ENCODE measurements at places on chromosomes 13 and 19. TPM values are rescaled to one million over a fixed set of nuclear protein-coding genes. Genes with fewer than 3 reads are reported as not detected.

DNA sequence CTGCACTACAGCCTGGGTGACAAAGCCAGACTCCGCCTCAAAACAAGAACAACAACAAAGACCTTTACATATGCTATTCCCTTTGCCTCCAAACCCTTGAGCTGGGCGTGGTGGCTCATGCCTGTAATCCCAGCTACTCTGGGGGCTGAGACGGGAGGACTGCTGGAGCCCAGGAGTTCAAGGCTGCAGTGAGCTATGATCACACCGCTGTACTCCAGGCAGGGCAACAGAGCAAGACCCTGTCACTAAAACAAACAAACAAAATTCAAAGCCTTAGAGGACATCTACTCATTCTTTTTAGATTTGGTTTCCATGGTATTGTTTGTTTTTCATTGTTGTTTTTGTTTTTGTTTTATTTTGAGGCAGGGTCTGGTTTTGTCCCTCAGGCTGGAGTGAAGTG lies 7.8 kb downstream of the ACER1 start:
- H3K4me3 ChIP-seq = no peak overlapping the region
- H3K36me3 ChIP-seq = peaks cover 2% of the 10 kb centered on the region
- no peak overlapping the region for H3K27ac ChIP-seq
- peaks cover 2% of the 10 kb centered on the region for H3K4me1 ChIP-seq

The ELSPBP1 gene
- not detected for total RNA-seq

- H3K27me3 ChIP-seq = peaks cover 72% of the 10 kb centered on the region
- no peaks in the 10 kb centered on the region for H3K36me3 ChIP-seq
- peak overlapping the region; percentile 35 for H3K4me3 ChIP-seq
- peaks cover 24% of the 10 kb centered on the region for H3K4me1 ChIP-seq
Observed at GRCh38 chr13:27967736-27968315, 1.3 kb downstream of the CDX2 start.

DNA sequence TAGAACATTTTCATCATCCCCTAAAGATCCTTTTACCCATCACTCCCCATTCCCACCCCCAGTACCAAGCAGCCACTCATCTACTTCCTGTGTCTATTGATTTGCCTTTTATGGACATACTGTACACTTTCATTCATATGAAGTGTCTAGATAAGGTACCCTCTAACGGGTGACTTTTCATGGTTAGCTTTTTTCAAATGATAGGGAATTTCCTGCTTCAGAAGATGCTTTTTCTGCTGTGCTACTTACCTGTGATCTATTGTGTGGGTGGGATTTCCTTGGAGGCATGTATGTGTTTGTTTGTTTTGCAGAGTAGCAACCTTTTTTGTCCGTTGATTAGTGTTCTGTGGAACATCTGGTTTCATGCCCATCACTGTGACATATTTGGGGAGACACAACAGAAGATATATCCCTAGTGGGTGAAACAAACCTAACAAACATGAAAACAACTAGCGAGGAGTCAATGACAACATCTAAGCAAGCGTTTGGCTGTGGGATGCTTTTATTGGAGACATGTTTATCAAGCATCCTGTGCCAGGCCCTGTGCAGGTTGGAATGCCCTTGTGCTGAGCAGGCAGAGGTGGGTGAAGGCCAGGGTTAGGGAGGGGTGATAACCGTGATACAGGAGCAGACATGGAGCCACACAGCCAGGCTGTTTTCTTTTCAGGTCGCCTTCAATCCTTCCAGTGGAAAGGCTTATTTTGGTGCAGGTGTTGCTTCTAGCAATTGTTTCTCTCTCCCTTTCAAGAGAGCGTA lies 17.6 kb downstream of the SPINT2 start:
- peaks cover 6% of the 10 kb centered on the region for H3K36me3 ChIP-seq
- peaks cover 13% of the 10 kb centered on the region for H3K4me1 ChIP-seq
- H3K27ac ChIP-seq = peak overlapping the region; percentile 81
- DNase-seq = no peak
- no peak overlapping the region for H3K4me3 ChIP-seq

DNA sequence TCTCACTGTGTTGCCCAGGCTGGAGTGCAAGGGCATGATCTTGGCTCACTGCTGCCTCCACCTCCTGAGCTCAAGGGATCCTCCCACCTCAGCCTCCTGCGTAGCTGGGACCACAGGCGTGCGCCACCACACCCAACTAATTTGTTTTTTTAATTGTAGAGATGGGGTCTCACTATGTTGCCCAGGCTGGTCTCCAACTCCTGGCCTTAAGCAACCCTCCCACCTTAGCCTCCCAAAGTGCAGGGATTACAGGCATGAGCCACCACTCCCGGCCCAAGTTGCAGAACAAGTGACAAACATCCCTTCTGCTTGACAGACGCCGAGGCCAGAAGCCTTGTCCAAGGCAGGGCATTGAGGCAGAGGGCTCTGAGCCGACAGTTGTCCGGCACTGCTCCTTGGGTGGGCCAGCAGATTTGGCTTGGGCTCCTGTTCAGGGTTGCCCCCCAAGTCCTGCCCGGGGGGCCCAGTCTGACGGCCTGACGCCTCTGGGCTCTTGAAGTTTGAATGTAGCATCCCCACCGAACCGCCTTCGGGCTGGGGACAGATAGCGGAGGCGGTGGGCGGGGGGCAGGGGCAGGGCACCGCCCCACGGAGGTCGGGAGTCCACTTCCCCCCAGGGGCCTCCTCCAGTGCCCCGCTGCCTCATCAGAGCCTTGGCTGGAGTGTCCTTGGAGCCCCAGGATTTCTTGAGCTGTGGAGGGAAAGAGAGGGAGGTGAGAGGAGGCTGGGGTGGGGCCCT lies 5.7 kb upstream of the SPACA4 start:
- H3K36me3 ChIP-seq = peaks cover 3% of the 10 kb centered on the region
- no peak overlapping the region for H3K27ac ChIP-seq
- H3K4me3 ChIP-seq = no peak overlapping the region
- peaks cover 6% of the 10 kb centered on the region for H3K4me1 ChIP-seq

DNA sequence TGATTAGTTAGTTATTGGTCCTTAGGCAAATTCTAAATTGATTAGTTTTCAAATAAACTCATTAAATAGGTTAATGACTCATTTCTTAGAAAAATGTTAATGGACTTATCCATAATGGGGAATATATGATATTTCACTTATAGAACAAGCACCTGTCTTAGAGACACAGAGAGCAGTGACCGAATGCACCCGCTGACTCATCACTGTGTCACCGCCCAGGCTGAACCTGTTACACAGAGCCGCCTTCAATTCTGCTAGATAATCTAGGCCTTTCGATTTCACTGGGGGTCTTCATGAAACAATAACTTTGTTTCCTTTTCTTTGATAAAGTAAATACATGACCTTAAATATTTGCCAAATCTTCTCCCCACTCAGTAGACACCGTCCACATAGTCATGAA lies 13.1 kb downstream of the IRS2 start:
- peak; percentile 58 for DNase-seq
- H3K4me1 ChIP-seq = peaks cover 28% of the 10 kb centered on the region
- no peaks in the 10 kb centered on the region for H3K27me3 ChIP-seq
- H3K36me3 ChIP-seq = peaks cover 2% of the 10 kb centered on the region
- H3K4me3 ChIP-seq = no peak overlapping the region

The PRODH2 gene
- not detected for total RNA-seq

The EBPL gene
- total RNA-seq = 55.8 TPM

- no peak for DNase-seq
- no peaks in the 10 kb centered on the region for H3K4me1 ChIP-seq
- no peak overlapping the region for H3K4me3 ChIP-seq
- no peaks in the 10 kb centered on the region for H3K36me3 ChIP-seq
- H3K27me3 ChIP-seq = no peaks in the 10 kb centered on the region
Observed at GRCh38 chr13:105184201-105184600, 1351.3 kb downstream of the EFNB2 start.

DNA sequence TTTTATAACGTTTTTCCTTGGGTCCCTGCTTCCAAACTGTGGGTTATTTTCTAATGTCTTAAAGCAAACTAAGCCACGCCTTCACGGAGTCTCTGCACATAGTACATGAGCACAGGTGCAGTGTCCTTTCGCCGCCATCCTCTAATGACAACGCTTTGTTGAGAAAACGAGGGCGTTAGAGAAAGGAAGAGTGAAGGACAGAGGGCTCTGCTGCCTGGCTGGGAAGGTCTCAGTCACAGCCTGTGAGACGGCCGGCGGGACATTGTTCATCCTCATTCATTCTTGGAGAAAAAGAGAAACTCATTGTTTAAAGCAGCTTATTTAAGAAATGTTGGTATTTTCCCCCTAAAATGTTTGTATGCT lies 9.5 kb downstream of the IL17D start:
- DNase-seq = no peak
- no peak overlapping the region for H3K4me3 ChIP-seq
- no peaks in the 10 kb centered on the region for H3K36me3 ChIP-seq
- H3K27ac ChIP-seq = no peak overlapping the region
- peaks cover 11% of the 10 kb centered on the region for H3K27me3 ChIP-seq

DNA sequence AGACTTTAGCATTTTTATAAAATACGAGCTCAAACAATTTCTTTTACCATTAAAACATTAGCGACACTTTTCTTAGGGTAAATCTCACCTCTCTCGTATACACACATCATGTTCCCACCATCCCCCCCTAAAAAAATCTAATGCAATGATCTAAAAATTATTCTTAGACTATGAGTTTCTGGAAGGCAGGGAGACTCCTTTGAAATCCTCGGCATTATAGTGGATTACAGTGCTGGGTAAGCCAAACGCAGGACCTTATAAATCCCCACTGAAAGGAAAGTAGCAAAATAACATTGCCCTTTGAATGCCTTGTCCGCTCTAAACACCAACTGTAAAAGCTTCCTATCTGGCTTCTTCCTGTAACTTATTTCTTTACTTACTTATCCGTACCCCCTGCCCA lies 35.0 kb downstream of the NUFIP1 start:
- no peaks in the 10 kb centered on the region for H3K4me1 ChIP-seq
- H3K36me3 ChIP-seq = peaks cover 14% of the 10 kb centered on the region
- H3K27ac ChIP-seq = no peak overlapping the region
- DNase-seq = no peak

The ZNF426 gene
- 10.4 TPM for total RNA-seq

GRCh38 chr13:79034341-79034740 lies 371.7 kb downstream of the RBM26 start:
- H3K36me3 ChIP-seq = no peaks in the 10 kb centered on the region
- H3K27ac ChIP-seq = no peak overlapping the region
- H3K4me1 ChIP-seq = no peaks in the 10 kb centered on the region
- no peak overlapping the region for H3K4me3 ChIP-seq
- peaks cover 7% of the 10 kb centered on the region for H3K27me3 ChIP-seq

DNA sequence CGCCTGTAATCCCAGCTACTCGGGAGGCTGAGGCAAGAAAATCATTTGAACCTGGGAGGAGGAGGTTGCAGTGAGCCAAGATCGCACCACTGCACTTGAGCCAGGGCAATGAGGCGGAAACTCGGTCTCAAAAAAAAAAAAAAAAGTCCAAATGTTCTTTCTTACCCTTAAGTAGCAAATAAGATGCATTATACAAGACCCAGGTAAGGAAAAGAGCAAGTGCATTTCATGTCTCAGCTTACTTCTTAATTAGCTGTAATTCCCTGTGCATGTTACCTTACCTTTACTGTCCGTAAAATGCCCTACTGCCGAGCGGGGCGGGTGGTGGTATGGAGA lies 3.8 kb upstream of the ZNF681 start:
- no peak for DNase-seq
- peak overlapping the region; percentile 86 for H3K27ac ChIP-seq
- no peaks in the 10 kb centered on the region for H3K27me3 ChIP-seq
- H3K36me3 ChIP-seq = peaks cover 9% of the 10 kb centered on the region
- H3K4me1 ChIP-seq = peaks cover 39% of the 10 kb centered on the region

GRCh38 chr13:111475488-111475887 lies 155.0 kb downstream of the TEX29 start:
- H3K36me3 ChIP-seq = no peaks in the 10 kb centered on the region
- no peaks in the 10 kb centered on the region for H3K27me3 ChIP-seq
- H3K4me1 ChIP-seq = no peaks in the 10 kb centered on the region
- no peak overlapping the region for H3K4me3 ChIP-seq
- DNase-seq = no peak

DNA sequence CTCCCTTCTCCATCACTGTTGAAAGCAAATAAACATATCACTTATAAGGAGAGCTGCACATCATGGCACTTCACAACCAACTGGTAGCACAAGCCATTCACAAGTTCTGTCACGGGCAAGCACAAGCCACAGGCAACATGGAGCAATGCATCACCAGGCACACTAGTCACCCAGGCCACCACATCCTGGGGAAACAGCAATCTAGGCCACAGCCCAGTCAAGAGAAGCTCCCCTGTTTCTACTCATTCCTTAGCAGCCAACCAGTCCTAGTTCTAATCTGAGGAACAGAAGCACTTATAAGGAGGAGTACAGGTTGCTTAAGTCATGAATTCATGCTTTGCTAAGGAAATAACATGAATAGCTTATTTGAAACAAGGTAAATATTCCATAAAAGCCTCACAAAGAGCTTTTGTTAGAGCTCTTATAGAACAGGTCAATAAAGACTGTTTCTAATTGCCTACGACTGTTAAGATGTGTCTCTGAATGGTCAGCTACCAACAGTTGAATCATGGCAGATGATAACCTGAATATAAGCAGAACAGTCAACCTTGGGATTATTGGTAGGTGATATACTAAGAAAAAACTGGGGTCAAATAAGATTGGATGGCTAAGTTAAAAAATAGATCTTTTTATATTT lies 169.0 kb downstream of the TBC1D4 start:
- peak; percentile 81 for DNase-seq
- peaks cover 30% of the 10 kb centered on the region for H3K36me3 ChIP-seq
- H3K27me3 ChIP-seq = no peaks in the 10 kb centered on the region
- H3K27ac ChIP-seq = peak overlapping the region; percentile 64

DNA sequence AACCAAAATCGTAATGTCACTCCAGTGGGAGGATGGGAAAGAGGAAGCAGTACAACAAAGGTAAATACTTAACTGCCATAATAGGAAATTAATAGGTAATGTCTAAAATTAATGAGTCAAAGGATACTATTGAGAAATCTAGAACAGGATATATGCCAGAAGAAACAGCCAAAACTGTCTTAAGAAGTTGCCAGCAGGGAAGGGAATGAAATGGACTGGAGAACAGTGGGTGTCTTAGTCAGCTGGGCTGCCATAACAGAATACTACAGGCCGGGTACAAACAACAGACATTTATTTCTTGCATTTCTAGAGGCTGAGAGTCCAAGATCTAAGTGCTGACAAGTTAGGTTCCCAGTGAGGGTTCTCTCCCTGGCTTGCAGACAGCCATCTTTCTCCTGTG lies 40.3 kb upstream of the IPO5 start:
- no peaks in the 10 kb centered on the region for H3K36me3 ChIP-seq
- H3K27ac ChIP-seq = no peak overlapping the region
- no peak for DNase-seq
- H3K27me3 ChIP-seq = peaks cover 9% of the 10 kb centered on the region
- H3K4me3 ChIP-seq = no peak overlapping the region
- H3K4me1 ChIP-seq = no peaks in the 10 kb centered on the region

GRCh38 chr19:28710278-28710677 lies 502.7 kb downstream of the UQCRFS1 start:
- no peaks in the 10 kb centered on the region for H3K36me3 ChIP-seq
- peaks cover 2% of the 10 kb centered on the region for H3K27me3 ChIP-seq
- H3K4me3 ChIP-seq = no peak overlapping the region

- H3K4me3 ChIP-seq = peak overlapping the region; percentile 88
- no peaks in the 10 kb centered on the region for H3K27me3 ChIP-seq
- peaks cover 10% of the 10 kb centered on the region for H3K36me3 ChIP-seq
- DNase-seq = peak; percentile 73
- H3K27ac ChIP-seq = peak overlapping the region; percentile 95
- peaks cover 37% of the 10 kb centered on the region for H3K4me1 ChIP-seq
Observed at GRCh38 chr19:15378534-15379082, 979 bp downstream of the AKAP8 start.

- H3K4me1 ChIP-seq = peaks cover 7% of the 10 kb centered on the region
- no peaks in the 10 kb centered on the region for H3K36me3 ChIP-seq
- no peaks in the 10 kb centered on the region for H3K27me3 ChIP-seq
Observed at GRCh38 chr19:35468637-35469036, 20.6 kb downstream of the FFAR2 start.

The PRRG2 gene
- 1.6 TPM for total RNA-seq

GRCh38 chr13:50467156-50468110 lies 376.1 kb downstream of the DLEU7 start:
- H3K27me3 ChIP-seq = peaks cover 2% of the 10 kb centered on the region
- no peaks in the 10 kb centered on the region for H3K4me1 ChIP-seq
- DNase-seq = no peak
- H3K27ac ChIP-seq = no peak overlapping the region
- H3K36me3 ChIP-seq = no peaks in the 10 kb centered on the region

The TSKS gene
- total RNA-seq = 1.9 TPM

Data from activated CD4-positive, alpha-beta T cell treated with anti-CD3 and anti-CD28 coated beads for 36 hours (primary cell).